Glomerular endothelial cell (primary cell): ENCODE measurements at places on chromosomes 12 and 14.

DNA sequence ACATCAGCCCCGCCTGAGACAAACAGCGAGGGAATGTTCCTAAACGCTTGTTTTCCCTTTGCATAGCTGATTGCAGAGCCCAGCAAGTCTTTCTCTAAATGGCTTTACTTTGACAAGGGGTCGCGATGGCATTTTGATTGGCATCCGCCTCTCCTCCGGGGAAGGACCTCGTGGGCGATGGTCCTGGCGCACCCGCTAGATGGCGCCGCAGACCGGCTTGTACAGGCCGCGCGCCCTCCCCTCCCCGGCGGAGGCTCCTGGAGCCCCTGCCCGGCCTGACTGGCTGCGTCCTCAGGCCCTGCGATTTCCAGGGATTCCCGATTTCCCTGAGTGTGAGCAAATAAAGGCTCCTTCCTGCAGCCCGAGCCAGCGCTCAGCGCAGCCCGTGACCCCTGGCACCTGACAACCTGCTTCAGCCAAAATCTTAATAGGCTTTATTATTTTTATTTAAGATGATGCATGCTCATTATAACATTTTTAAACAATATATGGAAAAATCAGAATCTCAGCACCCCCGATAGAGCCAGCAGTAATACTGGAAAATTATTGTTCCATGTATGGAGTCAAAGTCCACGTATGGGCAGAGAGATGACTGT, 468.3 kb downstream of the AACS start:
- DNase-seq, result no peak

GRCh38 chr12:5488626-5488955, 56.7 kb downstream of the NTF3 start:
- no peak for DNase-seq

GRCh38 chr12:124898200-124898922, 16.1 kb downstream of the UBC start:
- DNase-seq, result no peak

- no peak for DNase-seq
Measured at GRCh38 chr12:124705545-124706138, 138.2 kb upstream of the NCOR2 start.

DNA sequence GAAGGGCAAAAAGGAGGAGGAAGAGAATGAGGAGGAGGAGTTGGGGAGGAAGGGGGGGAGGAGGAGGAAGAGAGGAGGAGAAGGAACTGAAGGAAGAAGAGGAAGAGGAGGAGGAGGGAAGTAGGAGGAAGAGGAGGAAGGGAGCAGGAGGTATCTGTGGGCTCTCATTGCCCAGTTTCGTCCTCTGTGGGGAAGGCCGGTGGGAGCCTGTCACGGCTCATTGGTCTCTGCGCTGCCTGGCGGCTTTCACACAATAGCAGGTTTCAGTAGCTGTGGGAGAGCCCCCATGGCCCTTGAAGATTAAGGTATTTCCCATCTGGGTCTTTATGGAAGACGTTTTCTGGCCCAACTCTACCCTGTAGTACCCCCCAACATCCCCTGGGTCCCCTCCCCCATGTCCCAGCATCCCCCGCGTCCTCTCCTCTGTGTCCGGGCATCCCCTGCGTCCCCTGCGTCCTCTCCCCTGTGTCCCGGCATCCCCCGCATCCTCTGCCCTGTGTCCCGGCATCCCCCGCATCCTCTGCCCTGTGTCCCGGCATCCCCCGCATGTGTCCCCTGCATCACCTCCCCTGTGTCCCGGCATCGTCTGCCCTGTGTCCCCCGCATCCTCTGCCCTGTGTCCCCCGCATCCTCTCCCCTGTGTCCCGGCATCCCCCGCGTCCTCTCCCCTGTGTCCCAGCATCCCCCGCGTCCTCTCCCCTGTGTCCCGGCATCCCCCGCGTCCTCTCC, 278.2 kb upstream of the SFSWAP start:
- DNase-seq, result no peak

DNA sequence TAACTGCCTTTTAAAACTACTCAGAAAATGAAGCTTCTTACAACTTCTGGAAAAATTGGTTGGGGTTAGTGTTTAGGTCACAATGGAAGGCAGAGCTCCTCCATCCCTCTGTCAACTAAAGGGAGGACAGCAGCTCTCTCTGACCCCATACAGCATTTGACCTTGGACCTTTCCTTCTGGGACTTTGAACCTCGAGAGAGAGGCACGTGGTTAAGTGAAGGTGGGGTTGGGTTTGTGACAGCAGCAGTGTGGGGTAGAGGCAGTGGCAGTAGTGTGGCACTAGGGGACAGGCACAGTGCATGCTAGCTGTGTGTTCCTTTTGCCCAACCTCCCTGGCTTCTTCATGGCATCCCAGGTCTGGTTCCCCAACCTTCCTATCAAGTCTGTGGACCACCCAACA, 9.4 kb upstream of the C12orf75 start:
- no peak for DNase-seq

DNA sequence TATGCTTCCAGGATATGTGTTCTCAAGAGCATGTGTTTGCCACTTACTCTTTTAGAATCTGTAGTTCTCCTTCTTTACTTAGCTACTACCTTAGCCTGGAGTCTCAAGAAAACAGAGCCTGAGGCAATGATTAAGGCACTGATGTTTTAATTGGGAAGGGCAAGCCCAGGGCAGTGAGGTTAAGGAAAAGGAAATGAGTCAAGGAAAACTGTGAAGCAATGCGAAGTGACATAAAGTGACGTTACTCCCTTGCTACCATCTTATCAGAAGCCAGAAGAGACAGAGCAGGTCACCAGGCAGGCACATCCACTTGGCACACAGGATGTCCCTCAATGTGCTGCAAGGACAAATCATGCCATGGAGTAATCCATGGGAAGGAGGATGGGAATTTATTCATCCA, 11.3 kb upstream of the EML5 start:
- no peak for DNase-seq

GRCh38 chr14:73231981-73232851, 5.1 kb upstream of the PAPLN start:
- no peak for DNase-seq

DNA sequence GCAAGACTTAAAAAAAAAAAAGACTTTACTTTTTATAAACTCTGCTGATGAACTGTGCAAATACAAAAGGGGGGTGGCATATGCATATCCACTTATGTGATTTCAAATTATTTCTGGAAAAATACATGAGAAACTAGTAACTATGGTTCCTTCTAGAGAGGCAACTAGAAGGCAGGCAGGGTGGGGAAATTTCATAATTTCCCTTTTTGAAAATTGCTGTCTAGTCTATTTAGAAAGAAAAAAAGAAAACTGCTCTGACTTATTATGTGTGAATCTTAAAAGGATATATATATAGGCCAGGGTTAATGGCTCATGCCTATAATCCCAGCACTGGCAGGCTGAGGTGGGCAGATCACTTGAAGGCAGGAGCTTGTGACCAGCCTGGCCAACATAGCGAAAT, 42.3 kb downstream of the ANAPC7 start:
- DNase-seq, result no peak

GRCh38 chr14:69044965-69045555, 66.0 kb upstream of the ACTN1 start:
- DNase-seq, result no peak

- no peak for DNase-seq
Measured at GRCh38 chr12:15020156-15020555, 47.3 kb downstream of the PDE6H start.
